Pancreas (tissue), 10 donors: ENCODE measurements at places on chromosomes 12 and 14. TPM values are rescaled to one million over a fixed set of nuclear protein-coding genes. Genes with fewer than 3 reads are reported as not detected.

- no peak for DNase-seq
Observed at GRCh38 chr12:111166779-111167540, 201.9 kb downstream of the PHETA1 start.

AVPR1A gene
- 0.46 TPM for total RNA-seq

RTL1 gene
- total RNA-seq: not detected

DNA sequence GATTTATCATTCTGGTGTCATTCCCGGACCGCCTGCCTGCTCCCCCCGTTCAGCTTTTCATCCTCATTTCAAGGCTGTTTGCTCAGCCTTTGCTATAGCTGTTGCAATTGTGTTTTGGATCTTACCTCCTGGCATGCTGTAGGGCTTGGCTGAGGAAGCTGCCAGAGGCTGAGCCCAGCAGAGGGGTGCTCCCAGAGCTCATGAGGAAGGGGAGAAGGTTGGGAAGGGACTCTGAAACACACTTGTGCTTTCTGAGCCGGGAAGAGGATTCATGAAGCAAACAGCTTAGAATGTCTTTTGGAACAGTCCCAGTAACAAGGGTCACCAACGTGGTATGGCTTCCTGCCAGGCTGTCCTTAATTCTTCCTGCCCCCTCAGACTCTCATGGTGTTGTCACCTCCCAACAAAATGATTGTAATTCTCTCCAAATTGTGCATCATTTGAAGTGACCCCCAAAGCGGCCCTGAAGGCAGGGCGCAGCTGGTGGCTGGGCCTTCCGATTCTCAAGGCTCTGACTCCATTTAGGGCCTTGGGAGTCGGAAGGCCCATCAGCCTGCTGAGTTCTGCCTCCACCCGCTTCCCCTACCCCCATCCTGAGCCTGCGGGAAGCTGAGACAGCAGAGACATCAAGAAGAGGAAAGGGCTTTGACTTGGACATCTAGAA is 111.9 kb upstream of the ARHGAP5 start:
- DNase-seq: no peak
